ENCODE measurements at places on chromosomes 6 and 20. TPM values are rescaled to one million over a fixed set of nuclear protein-coding genes. Genes with fewer than 3 reads are reported as not detected.

Gene PI3
- not detected for total RNA-seq

Gene SLC26A8
- not detected for total RNA-seq

Gene CST4
- total RNA-seq = not detected

Gene LGSN
- total RNA-seq = not detected

Gene UBD
- total RNA-seq = not detected

Gene STMND1
- total RNA-seq = not detected

Gene PROKR2
- not detected for total RNA-seq

Gene ZSCAN23
- 7.4 TPM for total RNA-seq

Gene ZC2HC1B
- total RNA-seq = not detected

Gene GPLD1
- total RNA-seq = 0.32 TPM

Gene DDR1
- 30.9 TPM for total RNA-seq

Gene B3GAT2
- not detected for total RNA-seq
